ENCODE measurements at places on chromosomes 6 and 20.

- DNase-seq, result peak; percentile 8
Observed at GRCh38 chr20:63223121-63223825, 7.3 kb upstream of the YTHDF1 start.

- no peak for DNase-seq
Observed at GRCh38 chr6:111269401-111269970, 182.2 kb downstream of the SLC16A10 start.

GRCh38 chr20:48758206-48758820 is 69.5 kb downstream of the PREX1 start:
- DNase-seq, result no peak

DNA sequence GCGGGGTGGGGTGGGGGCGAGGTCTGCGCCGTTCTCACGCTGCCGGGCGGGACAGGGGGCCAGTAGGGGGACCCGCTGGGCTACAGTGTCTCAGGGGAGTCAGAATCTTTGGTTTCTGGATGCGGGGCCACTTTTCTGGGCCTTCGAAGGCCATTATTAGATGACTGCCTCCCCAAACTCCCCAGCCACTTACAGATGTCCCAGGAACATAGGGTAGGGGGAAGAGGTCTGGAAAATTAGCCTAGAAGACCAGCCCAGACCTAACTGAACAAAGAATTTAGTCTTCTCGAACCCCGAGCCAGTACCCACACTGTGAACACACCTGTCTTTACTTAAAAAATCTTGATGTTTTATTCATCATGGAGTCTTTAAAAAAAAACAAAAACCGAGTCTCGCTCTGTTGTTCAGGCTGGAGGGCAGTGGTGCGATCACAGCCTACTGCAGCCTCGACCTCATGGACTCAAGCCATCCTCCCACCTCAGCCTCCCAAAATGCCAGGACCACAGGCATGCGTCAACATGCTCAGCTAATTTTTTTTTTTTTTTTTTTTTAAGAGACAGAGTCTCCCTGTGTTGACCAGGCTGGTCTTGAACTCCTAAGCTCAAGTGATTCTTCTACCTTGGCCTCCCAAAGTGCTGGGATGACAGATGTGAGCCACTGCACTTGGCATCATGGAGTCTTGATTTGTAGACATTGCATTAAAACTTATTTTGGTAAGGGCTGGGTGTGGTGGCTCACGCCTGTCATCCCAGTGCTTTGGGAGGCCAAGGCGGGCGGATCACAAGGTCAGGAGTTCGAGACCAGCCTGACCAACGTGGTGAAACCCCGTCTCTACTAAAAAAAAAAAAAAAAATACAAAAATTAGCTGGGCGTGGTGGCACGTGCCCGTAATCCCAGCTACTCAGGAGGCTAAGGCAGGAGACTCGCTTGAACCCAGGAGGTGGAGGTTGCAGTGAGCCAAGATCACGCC is 3.3 kb upstream of the SLC29A1 start:
- DNase-seq, result no peak

DNA sequence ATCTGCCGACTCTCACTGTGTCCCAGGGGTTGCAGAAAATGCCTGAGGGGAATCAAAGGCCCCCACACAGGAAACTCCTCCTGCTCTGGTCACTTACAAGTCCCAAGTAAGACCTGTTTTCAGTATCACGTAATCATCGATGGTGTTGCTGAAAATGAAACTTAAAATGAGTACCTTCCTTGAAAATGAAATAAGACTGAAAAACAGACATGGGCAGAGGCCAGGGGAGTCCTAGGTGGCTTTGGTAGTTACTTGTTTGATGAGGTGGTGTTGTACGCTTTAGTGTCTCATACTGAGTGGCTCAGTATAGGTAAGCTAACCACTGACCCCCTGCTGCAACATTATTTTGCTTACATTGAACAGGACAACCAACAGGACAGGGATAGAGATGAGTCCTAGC is 43.0 kb upstream of the SYNCRIP start:
- DNase-seq, result no peak

GRCh38 chr6:108575905-108576494 is 15.3 kb downstream of the FOXO3 start:
- DNase-seq, result no peak

GRCh38 chr20:3446779-3447178 is 24.0 kb upstream of the ATRN start:
- DNase-seq, result no peak

GRCh38 chr20:56433880-56434255 is 21.8 kb downstream of the CASS4 start:
- no peak for DNase-seq

DNA sequence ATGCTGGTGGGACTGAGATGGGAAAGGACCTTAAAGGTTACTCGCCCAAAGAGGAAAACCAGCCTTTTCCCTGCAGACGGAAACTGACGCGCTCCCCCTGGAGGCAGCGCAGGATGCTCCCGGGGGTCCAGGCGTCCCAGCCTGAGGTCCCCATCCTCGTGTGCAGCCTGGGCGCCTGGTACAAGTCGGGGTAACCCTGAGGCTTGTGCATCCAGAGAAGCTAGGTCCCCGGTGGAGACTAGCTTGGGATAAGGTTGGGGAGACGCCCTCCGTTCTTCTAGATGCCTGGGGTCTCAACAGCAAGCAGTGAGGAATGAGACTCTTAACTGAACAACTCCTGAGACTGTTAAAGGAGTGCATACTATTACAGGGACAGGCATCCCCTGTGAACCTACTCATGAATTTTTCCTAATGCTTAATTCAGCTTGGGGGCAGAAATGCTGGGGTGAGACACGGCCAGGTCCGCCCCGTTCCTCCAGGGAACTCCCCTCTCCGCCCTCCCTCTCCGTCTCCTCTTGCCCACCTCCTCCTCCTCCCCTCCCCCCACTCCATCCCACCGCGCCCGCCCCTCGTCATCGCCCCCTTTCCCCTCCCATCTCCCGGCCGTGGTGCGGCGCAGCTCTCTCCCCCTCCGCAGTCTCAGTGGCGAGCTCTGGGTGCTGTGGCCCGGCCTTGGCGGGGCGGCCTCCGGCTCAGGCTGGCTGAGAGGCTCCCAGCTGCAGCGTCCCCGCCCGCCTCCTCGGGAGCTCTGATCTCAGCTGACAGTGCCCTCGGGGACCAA is at the start of gene PRSS35:
Gene PRSS35 (plus strand): TSS at position 634 of the 781 bp plus-strand sequence. CDS start 10,908 bp downstream, outside the sequence.
- no peak for DNase-seq

DNA sequence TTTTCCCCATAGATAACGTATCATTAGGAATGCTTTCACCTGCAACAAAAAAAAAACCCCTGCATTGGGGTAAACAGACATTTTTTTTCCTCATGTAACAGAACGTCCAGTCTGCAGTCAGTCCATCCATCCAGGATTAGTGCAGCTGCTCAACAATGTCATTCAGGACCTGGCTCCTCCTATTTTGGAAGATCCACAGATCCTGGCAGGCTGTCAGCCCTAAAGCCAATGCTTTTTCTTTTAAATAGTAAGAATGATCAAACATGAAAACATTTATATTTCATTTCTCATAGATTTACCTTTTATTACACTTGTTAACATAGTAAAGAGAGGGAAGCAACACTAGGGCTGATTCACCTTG is 116.5 kb upstream of the CCDC28A start:
- no peak for DNase-seq

DNA sequence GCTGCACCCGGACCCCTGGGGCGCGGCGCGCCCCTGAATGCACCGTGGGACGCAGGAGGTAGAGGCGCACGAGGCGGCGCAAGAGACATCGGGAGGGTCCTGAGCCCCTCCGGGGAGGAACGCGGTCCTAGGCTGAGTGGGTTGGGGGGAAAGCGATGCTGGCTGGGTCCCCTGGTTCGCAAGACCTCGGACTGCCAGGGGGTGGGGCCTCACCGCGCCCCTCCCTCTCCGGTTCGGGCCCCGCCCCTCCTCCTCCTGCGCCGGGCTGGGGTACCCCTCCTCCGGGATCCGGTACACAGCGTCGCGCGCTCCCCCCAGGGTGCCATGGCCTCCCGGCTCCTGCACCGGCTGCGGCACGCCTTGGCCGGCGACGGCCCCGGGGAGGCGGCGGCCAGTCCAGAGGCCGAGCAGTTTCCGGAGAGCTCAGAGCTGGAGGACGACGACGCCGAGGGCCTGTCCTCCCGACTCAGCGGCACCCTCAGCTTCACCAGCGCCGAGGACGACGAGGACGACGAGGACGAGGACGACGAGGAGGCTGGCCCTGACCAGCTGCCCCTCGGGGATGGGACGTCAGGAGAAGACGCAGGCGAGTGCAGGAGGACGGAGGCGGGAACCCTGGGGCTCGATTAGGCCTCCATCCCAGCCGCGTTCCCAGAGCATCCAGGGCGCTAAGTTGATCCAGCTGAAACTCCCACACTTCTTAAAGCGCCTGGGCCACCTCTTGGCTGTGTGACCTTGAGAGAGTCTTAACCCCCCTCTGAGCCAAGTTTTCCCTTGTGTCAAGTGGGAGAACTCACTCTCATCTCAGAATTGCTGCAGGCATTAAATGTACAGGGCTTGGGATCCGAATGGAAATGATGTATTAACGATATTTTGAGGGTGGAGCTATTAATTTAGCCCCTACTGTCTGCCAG is 541 bp downstream of the SNX21 start:
- DNase-seq, result no peak

GRCh38 chr6:143612186-143612585 is 65.6 kb upstream of the PHACTR2 start:
- no peak for DNase-seq

DNA sequence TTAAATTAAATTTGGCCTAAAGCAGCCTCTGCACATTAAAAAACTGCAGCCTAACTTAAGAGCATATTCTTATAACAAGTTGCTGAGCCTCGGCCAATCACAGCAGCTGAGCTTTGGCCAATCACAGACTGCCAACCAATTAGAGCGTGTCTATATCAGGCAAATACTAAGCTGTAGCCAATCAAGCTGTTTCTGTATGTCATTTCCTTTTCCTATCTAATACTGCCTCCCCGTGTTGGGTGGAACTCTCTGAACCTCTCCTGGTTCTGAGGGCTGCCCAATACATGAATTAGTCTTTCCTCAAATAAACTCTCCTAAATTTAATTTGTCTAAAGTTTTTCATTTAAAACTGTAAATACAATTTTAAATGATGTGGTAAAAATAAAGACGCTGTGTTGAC is 3.9 kb upstream of the TMEM244 start:
- DNase-seq, result no peak

GRCh38 chr6:122567034-122567433 is 43.2 kb upstream of the PKIB start:
- DNase-seq, result no peak

GRCh38 chr6:17628873-17629272 is 28.8 kb downstream of the FAM8A1 start:
- DNase-seq, result no peak

GRCh38 chr6:49264496-49264895 is 198.6 kb downstream of the MMUT start:
- DNase-seq, result no peak

DNA sequence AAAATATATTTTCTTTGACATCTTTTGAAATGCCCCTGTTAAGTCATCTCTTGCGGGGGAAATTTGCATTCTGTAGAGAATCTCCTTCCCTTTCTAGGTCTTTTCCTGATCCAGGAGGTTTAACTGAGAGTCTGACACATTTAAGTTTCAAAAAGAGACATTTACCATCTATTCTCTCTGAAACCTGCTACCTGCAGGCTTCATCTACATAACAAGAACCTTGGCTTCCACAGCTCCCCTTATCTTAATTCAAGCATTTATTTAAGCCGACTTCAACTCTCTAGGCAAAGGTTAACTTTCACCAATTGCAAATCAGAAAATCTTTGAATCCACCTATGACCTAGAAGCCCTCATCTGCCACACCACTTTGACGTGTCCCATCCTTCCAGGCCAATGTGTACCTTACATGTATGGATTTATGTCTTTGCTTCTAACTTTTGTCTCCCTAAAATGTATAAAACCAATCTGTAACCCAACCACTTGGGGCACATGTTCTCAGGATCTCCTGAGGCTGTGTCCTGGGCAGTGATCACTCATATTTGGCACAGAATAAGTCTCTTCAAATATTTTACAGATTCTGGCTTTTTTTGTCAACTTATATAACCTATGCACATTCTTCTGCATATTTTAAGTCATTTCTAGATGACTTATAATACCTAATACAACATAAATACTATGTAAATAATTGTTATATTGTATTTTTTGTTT is 666.7 kb downstream of the UTRN start:
- no peak for DNase-seq

GRCh38 chr6:121142093-121142492 is 192.2 kb downstream of the TBC1D32 start:
- DNase-seq, result no peak

- no peak for DNase-seq
Observed at GRCh38 chr20:44166008-44166407, 21.0 kb downstream of the JPH2 start.

GRCh38 chr6:54003316-54003715 is 107.9 kb upstream of the MLIP start:
- no peak for DNase-seq

- DNase-seq, result no peak
Observed at GRCh38 chr6:47405273-47405672, 72.3 kb upstream of the CD2AP start.

DNA sequence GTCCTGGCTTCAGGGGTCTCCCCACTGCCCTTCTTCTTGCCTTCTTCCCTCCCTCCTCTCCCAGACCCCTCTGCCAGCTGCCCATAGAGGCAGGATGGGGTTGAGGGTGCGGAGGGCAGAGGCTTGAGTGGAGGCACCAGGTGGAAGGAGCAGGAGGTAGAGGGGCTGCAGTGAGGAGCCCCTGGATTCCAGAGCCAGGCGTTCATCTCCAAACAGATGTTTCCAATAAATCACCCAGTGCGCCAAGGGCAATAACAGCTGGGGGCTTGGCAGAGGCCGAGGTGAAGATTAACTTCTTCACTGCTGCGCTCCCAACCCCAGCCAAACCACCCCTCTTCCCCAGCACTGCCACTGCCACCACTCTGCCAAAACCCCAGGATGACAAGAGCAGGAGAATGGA is 10.7 kb downstream of the MDFI start:
- no peak for DNase-seq

DNA sequence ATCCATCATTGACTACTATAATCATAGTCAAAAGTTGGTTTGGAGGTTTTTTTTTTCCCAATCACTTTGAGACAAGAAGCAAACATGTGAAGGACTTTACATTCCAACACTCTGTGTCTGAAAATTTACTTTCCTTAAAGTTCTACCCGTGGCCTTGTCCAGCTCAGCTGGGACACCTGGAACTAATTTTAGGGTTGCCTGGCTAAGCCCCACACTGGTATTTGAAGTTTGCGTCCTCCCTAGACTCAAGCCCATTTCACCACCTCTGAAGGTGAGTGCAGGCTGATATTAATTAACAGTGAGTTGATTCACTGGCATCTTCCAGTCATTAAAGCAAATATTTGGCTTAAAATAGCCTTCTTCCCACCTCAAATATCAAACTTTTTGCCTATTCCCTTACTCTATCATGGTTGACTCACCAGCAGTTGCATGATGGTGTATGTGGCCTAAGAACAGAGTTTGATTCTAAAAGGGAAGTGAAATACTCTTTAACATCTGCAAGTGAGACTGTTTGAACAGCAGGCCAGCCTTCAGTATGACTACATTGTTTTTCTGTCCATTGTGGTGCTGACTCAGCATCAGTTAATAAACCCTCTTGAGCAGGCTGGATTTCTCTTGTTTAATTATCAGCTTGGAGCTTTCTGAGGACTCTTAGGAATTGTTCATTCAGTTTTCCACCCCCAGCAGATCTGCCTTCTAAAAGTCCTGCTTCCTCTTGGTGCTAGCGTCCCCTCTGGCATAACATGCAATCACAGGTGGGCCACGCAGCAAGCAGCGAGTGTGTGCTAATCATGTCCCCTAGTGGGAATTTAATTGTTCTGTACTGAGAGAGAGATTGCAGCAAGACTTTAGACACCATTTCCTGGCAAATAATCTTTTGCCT is 1.8 kb upstream of the PRDM1 start:
- DNase-seq, result no peak
